ENCODE measurements at places on chromosomes 4 and X. TPM values are rescaled to one million over a fixed set of nuclear protein-coding genes. Genes with fewer than 3 reads are reported as not detected.

The PTPN13 gene
- total RNA-seq: 0.26 TPM

- H3K36me3 ChIP-seq: no peaks in the 10 kb centered on the region
- H3K27me3 ChIP-seq: no peaks in the 10 kb centered on the region
Observed at GRCh38 chr4:151144329-151145072, 45.1 kb downstream of the RPS3A start.

- no peak for DNase-seq
- peaks cover 37% of the 10 kb centered on the region for H3K36me3 ChIP-seq
- no peak overlapping the region for H3K27ac ChIP-seq
- H3K4me3 ChIP-seq: no peak overlapping the region
- no peaks in the 10 kb centered on the region for H3K27me3 ChIP-seq
Observed at GRCh38 chrX:154785716-154786115, 19.6 kb downstream of the MPP1 start.

GRCh38 chrX:98231003-98231402 lies 1347.3 kb downstream of the RPA4 start:
- H3K27ac ChIP-seq: no peak overlapping the region
- no peak overlapping the region for H3K4me3 ChIP-seq
- no peak for DNase-seq
- no peaks in the 10 kb centered on the region for H3K27me3 ChIP-seq
- no peaks in the 10 kb centered on the region for H3K36me3 ChIP-seq

- H3K27ac ChIP-seq: no peak overlapping the region
- H3K36me3 ChIP-seq: no peaks in the 10 kb centered on the region
- no peak overlapping the region for H3K4me3 ChIP-seq
- H3K4me1 ChIP-seq: no peaks in the 10 kb centered on the region
- H3K27me3 ChIP-seq: no peaks in the 10 kb centered on the region
Observed at GRCh38 chr4:162707962-162708361, 458.7 kb downstream of the NAF1 start.

GRCh38 chr4:33494150-33494549 lies 2750.2 kb downstream of the ARAP2 start:
- H3K36me3 ChIP-seq: no peaks in the 10 kb centered on the region
- no peak overlapping the region for H3K27ac ChIP-seq
- no peaks in the 10 kb centered on the region for H3K4me1 ChIP-seq
- DNase-seq: no peak

DNA sequence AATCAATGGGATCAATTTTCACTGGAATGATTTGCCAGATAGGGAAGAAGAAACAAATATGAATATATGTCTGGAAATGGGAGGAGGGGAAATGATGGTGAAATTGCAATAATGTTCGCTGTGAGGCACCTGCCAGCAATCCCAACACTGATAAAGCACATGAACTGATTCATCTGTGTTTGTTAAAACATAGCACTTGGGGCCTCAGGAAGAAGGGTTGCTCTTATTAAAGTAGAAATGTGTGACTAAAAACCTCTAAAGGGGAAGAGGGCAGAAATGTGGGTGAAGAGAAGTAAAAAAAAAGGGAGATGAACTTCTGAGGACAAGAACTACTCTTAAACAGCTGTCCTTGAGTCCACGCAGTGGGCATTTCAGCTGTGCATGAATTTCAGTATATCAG lies 101.4 kb downstream of the C4orf51 start:
- H3K27ac ChIP-seq: peak overlapping the region; percentile 67
- no peak overlapping the region for H3K4me3 ChIP-seq
- DNase-seq: no peak
- H3K4me1 ChIP-seq: peaks cover 36% of the 10 kb centered on the region
- H3K36me3 ChIP-seq: peaks cover 77% of the 10 kb centered on the region
- no peaks in the 10 kb centered on the region for H3K27me3 ChIP-seq

The TMEM154 gene
- total RNA-seq: 9.0 TPM

- no peaks in the 10 kb centered on the region for H3K36me3 ChIP-seq
- DNase-seq: no peak
- no peaks in the 10 kb centered on the region for H3K4me1 ChIP-seq
- H3K4me3 ChIP-seq: no peak overlapping the region
Observed at GRCh38 chrX:53330331-53330730, 48.9 kb upstream of the IQSEC2 start.

Data from activated CD4-positive, alpha-beta T cell treated with anti-CD3 and anti-CD28 coated beads, Interleukin-2, amount 10 ng/mL, durations not matched to agents 24 days and 14 days (primary cell).